ENCODE measurements at places on chromosomes 13 and 19.
A peak's percentile ranks its signal among the peaks of the same experiment; 100 is the strongest.

DNA sequence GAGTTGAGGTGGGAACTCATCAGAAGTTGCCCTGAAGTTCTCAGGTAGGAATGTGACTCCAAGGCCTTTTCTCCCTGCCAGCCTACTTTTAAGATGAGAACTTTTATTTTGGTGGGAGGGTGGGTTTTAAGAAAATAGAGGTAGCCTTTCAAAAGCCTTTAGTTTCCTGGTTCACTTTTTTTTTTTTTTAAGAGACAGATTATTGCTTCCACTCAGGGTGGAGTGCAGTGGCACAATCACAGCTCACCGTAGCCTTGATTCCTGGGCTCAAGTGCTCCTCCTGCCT, 3.0 kb downstream of the C19orf67 start:
- no peak for DNase-seq

DNA sequence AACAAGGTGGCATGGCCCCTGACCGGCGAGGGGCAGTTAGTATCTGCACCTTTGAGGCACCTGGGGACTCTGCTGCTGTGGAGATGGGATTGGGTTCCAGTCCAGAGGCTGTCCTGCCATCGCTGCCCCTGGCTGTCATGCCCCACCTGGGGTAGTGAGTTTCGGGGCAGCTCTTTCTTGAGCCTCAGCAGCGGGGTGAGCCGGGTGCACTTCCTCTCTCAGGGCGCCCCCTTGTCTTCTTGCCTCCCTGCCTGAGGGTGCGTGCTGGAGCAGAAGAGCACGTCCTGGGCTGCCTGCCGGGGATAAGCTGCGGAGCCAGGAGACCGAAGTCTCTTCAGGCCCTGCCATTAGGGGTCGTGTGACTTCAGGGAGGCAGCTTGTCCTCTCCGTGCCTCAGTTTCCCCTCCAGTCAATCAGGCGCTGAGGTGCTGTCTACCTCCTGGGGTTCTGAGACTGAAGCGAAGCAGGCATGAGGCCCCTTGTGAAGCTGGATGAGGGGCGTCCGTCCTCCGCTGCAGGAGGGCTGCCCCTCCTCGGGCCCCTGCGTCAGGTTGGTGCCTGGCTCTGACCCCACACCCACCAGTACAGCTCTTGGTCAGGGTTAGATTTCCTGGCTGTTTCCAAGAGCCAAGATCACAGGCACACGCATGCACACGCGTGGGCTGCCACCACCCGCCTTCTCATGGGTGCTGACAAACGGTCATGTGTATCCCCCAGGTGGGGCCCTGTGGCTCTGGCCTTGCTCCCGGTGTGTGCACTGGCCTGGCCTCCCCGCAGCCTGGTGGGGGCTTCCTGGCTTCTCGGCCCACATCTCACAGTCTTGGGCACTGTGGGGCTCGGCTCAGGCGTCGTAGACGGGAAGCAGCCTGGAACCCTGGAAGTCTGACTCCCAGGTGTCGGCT, 8.3 kb downstream of the GNA11 start:
- DNase-seq, result no peak

- peak; percentile 48 for DNase-seq
Measured at GRCh38 chr19:38433268-38433733, at the start of gene RYR1. Gene RYR1, plus strand, starts transcription at chr19:38433691. Its CDS starts 139 bp downstream, at chr19:38433830.

DNA sequence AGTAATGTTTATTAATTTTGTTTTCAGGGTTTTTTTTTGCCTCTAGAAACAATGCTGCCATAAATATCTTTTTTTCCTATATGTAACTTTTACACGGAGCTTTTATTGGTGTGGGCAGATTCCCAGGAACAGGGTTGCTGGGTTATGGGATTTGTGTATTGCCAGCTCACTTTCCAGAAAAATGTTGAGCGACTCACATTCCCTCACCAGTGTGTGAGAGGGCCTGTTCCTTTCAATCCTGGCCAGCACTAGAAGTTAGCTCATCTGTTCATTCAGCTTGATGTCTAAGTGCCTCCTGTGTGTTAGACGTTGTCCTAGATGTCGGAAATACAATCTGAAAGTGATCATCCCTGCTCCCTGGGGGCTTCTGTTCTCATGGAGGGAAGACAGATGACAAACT, 2.6 kb downstream of the ZNF71 start:
- peak; percentile 4 for DNase-seq

DNA sequence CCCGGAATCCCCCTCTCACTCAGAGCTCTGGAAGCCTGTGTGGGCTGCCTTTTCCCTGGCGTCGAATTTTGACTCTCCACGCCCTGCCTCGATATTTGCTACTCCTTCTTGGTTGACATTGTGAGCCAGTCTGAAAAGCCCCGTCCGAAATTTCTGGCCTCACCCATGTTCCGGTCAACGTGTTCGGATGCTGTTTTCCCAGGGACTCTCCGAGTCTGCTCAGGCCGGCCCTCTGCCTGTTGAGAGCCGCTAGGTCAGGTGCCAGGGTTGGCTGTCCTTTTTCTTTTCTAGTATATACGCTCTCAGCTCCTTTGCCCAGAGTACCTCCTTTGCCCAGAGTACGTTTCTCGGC, 6.8 kb upstream of the DGKH start:
- peak; percentile 83 for DNase-seq

- no peak for DNase-seq
Measured at GRCh38 chr19:13064092-13064489, 38.6 kb downstream of the LYL1 start.

DNA sequence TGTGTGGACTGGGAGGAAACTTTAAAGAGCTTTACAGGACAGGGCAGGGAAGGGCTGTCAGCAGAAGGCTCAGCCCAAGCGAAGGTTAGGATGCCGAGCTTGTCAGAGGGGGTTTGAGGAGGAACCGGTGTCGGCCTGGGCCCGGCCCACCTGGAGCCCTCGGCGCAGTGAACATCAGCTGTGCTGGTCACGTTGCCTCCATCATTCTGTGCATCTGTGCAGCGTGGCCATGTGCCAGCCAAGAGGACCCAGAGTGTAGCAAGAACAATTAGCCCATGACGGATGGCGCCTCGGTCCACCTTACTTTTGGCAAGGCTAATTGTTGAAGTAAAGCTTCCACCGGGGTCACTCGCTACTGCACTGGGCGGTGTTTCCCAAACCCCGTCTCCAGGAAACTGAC, 161.4 kb downstream of the PTPRS start:
- no peak for DNase-seq

GRCh38 chr13:58080806-58081205, 449.3 kb downstream of the PCDH17 start:
- no peak for DNase-seq

GRCh38 chr13:48403151-48403631, 9.7 kb downstream of the LPAR6 start:
- DNase-seq, result no peak

DNA sequence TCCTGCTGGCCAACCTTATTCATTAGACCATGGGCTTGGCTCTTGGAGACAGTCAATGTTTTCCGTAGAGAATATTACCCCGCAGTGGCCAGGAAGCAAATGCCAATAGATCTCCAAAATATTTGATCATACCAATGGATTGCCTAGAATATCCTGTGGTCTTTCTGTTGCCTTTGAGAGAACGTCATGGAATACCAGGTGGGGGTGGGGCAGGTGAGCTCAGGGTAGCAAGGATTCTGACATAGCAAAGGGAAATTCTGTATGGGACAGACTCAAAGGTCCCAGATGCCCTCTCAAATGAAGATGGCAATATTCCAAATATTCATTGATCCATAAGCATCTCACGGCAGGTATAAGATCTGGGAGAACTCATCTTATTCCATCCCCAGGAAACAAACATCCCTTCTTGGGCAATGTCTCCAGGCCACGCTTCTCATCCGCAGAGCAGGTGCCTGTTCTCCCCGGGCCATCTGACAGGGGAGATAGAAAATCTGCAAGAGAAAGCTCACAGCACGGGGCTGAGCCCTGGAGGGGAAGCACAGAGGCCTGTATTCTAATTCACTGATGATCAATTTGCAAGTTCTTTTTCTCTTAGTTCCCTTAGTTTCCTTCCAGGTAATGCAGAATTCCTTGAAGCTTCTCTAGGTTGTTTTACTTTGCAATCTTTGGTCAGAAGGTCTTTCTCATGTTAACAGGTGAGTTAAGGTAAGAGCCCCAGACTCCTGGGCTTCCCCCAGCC, 69.6 kb upstream of the TSHZ3 start:
- DNase-seq, result no peak

- DNase-seq, result no peak
Measured at GRCh38 chr13:75587679-75588078, 38.1 kb downstream of the UCHL3 start.

DNA sequence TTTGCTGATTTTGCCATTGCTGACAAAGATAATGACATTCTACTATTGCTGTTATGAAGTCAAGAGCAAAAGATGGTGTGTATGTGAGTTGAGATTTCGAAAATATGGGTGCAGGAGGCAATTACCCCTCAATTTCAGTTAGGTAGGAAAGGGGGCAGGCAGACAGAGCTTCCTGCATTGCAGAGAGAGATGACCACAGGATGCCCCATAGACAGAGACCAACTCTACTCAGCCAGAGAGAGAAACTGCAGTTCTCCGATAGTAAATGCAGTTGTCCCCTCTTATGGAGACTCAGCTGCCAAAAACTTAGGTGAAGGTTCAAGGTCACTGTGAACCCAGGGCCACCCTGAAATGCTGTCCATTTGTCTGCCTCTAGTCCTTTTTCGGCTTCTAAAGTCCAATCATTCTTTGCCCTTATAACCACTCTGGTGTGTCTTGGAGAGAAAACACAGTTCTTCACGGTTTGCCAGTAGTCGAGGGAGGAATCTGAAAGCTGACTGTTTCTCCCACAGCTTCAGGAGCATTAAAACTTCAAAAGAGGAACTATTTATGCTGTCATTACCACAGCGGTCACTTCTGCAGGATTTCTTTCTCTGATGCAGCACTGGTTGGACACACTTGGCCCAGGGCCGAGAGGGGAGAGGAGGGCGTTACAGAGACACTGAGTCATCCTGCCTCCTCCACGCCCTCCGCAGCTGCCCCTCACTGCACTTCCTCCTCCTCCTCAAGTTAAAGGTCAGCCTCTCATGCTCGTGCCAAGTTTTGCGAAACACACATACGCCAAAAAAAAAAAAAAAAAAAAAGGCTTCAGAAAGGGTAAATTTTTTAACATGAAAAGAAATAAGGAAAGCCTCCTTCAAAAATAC, 264.3 kb downstream of the FOXO1 start:
- DNase-seq, result peak; percentile 91

DNA sequence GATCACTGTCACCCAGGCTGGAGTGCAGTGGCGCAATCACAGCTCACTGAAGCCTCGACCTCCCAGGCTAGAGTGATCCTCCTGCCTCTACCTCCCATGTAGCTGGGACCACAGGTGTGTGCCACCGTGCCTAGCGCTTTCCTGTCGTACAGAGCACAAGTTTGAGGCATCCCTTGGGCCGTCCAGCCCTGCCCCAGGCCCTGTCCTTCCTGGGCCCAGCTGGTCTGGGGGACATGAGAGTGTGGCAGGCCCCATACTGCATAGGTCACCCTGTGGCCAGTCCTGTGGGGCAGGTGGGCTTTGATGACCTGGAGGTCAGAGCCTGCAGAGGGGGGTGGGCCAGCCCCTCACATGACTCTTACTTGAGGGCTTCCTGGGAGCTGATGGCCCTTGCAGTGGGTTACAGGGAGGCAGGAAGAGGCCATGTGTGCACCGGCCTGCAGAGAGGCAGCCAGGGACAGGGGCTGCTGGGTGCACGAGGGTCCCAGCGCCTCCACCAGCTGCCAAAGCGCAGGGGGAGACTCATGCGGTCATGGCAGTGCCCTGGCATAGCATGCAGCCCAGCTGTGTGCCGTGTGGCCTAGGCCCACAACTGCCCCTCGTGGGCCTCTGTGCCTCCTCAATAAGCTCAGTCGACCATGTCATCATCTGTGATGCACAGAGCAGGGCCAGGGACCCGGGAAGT, 61.4 kb downstream of the KDM4B start:
- no peak for DNase-seq

- peak; percentile 45 for DNase-seq
Measured at GRCh38 chr13:111429064-111429558, 108.7 kb downstream of the TEX29 start.

DNA sequence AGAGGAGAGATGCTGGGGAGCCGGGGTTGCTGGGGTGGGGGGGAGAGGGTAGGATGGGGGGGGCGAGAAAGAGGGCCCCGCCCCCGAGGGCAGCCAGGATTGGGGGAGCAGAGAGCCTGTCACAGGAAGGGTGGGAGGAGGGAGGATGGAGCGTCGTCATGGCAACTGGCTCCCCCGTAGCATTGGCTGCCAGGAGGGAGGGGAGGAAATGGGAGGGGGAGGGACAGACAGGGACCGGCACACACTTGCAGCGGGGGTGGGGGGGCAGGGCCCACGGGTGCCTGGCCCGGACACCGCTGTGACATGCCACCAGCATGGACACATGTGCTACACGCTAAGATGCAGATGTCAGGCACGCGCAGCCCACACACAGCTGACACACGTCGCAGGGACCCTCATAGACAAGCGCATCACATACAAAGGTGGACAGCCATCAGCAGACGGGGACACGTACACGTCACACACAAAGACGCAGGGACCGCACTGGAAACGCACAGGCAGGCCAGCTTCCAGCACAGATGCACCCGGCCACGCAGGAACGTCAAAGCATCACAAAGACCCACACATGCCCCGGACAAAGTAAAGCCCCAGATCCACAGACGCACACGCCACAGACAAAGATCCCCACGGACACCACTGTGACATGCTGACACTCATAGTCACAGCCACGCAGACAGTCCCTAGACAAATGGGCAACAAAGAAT, at the start of gene LMTK3:
LMTK3 (minus strand) TSS at position 36 of the 704 bp plus-strand sequence. CDS start 259 bp downstream, outside the sequence.
- DNase-seq, result peak; percentile 69

GRCh38 chr13:84129966-84130365, 247.7 kb upstream of the SLITRK1 start:
- DNase-seq, result no peak

Data from ELR (cell line).